ENCODE measurements at places on chromosomes 5 and 9.

GRCh38 chr9:6272229-6272598 is 56.0 kb upstream of the TPD52L3 start:
- DNase-seq = peak; percentile 41

- DNase-seq = no peak
Observed at GRCh38 chr9:79817438-79818004, 245.8 kb downstream of the TLE4 start.

- no peak for DNase-seq
Observed at GRCh38 chr9:134267881-134268724, 58.2 kb upstream of the RXRA start.

DNA sequence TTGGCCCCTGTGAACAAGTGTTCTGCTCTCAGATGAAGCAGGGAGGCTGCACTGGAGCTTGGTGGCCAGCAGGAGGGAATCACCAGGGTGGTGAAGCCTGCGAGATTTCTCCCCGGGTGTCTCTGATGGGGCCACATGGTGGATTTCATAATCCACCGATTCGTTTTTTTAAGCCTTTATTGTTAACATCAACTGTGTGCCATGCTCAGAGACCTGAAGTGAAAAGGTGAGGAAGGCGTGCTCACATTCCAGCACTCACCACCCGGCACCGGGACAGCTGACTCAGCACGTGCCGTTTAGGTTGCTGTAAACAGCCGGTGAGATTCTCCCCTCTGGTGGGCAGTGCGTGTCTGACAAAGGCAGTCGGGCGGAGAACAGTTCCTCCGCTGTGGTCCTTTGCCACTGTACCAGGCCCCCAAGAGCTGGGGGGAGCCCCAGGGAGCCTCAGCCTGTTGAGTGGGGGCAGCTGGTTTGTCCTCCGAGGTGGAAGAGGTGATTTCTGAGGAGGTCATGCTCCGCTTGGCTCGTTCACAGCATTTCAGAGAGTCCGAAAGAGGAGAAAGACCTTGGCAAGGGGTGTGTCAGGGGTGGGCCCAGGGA is 12.7 kb upstream of the AHRR start:
- DNase-seq = no peak

GRCh38 chr9:130900701-130901497 is 4.3 kb upstream of the QRFP start:
- DNase-seq = peak; percentile 54
